ENCODE measurements at places on chromosomes 3 and 15. TPM values are rescaled to one million over a fixed set of nuclear protein-coding genes. Genes with fewer than 3 reads are reported as not detected.

STARD5 gene
- polyA plus RNA-seq, result 12.1 TPM

DNA sequence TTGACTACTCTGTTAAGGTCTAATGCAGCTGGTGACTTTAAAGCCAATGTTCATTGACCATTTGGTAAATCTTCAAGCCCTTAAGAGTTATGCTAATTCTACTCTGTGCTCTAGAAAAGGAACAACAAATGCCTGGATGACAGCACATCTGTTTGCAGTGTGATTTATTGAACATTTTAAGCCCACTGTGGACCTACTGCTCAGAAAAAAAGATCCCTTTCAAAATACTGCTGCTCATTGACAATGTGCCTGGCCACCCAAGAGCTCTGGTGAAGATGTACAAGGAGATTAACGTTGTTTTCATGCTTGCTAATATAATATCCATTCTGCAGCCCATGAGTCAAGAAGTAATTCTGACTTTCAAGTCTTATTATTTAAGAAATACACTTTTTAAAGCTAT lies 110.8 kb downstream of the TBC1D5 start:
- H3K27ac ChIP-seq, result no peak overlapping the region
- peaks cover 39% of the 10 kb centered on the region for H3K4me1 ChIP-seq
- H3K27me3 ChIP-seq, result no peaks in the 10 kb centered on the region
- H3K36me3 ChIP-seq, result no peaks in the 10 kb centered on the region

SPINT1 gene
- 0.24 TPM for polyA plus RNA-seq

DNA sequence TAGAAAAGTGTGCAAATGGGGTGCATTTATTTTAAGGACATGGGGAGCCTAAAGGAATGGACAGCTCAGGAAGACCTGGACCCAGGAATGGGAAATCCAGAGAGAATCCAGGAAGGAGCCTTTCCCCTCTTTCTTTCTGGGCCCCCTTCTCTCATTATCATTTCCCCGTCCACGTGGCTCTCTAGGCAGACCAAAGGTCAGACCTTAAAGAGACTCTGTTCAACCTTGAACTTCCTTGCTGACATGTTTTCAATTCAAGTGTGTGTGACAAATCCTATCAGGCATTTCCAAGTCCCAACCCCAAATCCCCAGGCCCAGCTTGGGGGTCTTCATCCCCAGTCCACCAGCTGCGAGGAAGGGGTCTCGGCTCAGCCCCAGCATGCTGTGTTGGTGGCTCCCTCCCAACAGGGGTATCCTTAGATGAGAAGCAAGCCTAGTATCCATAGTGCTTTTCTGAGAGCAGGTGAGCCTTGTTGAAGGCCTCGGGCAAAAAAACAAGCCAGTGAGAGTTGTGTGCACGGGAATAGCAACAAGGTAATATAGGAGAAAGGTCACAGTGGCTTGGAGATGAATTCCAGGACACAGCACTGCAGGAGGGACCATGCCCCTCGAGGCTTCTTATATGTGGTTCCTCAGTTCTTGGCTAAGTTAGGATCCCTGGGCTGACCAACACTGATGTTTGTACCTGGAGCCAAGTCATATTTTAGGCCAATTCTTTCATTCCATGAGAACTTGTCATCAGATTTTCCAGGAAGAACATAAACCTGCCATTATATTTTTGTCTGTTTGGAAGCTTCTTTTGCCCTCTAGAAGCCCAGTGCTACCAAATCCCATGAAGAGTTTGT lies 130.0 kb downstream of the ASB7 start:
- peaks cover 32% of the 10 kb centered on the region for H3K4me1 ChIP-seq
- no peaks in the 10 kb centered on the region for H3K36me3 ChIP-seq

ZNF197 gene
- polyA plus RNA-seq, result 7.4 TPM

EAF1 gene
- polyA plus RNA-seq, result 7.2 TPM

DUOX2 gene
- 0.03 TPM for polyA plus RNA-seq

ESYT3 gene
- polyA plus RNA-seq, result 0.38 TPM

MAP1A gene
- 31.5 TPM for polyA plus RNA-seq

PPP1R14D gene
- not detected for polyA plus RNA-seq

DNA sequence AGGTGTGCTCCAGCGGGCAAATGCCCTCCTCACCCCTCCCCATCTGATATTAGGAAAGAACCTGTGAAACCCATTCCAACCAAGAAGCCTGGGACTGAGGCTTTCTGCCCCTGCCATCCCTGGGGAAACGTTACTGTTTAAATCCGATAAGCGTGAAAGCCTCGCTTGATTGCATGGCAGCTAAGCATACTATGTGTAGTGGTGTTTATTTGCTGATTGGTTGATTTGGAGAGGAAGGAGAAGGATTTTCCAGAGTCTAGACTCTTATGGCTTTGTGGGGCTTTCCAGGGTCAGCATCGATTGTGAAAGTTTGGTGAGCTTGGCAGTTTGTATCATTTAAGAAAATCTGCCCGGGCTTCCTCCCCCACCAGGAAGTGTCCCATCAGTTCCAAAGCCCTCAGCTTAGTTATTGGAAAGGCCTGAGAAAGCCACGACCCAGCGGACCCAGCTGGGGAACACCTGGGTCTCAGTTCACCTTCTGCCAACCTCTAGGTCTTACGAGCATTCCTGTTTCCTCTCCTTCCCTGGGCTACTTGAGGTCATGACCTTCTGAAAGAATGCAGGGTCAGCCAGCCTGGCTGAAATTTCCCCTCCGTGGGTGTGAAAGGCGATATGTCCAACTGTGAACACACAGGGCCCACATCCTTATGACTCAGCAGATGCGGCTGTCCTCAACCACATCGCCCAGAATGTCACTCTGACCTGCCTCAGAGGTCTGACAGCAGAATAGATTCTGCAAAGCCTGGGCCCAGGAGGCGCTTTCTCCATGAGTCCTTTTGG lies 62.8 kb upstream of the HERC1 start:
- peak; percentile 77 for DNase-seq
- H3K27ac ChIP-seq, result no peak overlapping the region
- H3K4me1 ChIP-seq, result peaks cover 13% of the 10 kb centered on the region
- no peaks in the 10 kb centered on the region for H3K27me3 ChIP-seq

GRCh38 chr3:97721446-97721845 lies 43.1 kb upstream of the ARL6 start:
- no peaks in the 10 kb centered on the region for H3K36me3 ChIP-seq
- H3K4me1 ChIP-seq, result no peaks in the 10 kb centered on the region
- H3K27me3 ChIP-seq, result no peaks in the 10 kb centered on the region
- DNase-seq, result no peak
- no peak overlapping the region for H3K4me3 ChIP-seq

B3GALNT1 gene
- 7.2 TPM for polyA plus RNA-seq

DNA sequence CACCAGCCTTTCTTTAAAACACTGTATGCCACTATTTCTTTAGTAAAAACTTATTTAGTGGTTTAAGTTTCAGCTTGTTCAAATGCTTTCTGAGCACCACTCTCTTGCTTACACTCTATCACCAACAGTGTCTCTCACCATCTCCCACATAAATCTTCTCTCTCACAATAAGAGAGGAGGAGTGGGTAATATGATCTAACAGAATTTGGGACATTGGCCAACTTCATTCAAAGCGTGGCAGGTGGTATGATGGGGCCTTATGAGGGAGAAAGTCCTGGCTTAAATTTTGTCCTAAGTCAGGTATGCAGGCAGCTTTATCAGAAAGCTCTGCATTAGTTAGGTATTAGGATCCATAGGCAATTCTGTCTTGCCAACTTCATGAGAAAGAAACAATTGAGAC lies 1132.5 kb downstream of the TUSC7 start:
- no peak for DNase-seq
- no peak overlapping the region for H3K27ac ChIP-seq
- H3K36me3 ChIP-seq, result no peaks in the 10 kb centered on the region
- no peak overlapping the region for H3K4me3 ChIP-seq
- peaks cover 6% of the 10 kb centered on the region for H3K4me1 ChIP-seq
- no peaks in the 10 kb centered on the region for H3K27me3 ChIP-seq

LPP gene
- polyA plus RNA-seq, result 61.7 TPM

GRCh38 chr15:90677807-90678790 lies 39.0 kb upstream of the BLM start:
- no peak for DNase-seq
- no peaks in the 10 kb centered on the region for H3K36me3 ChIP-seq
- H3K27me3 ChIP-seq, result no peaks in the 10 kb centered on the region
- no peak overlapping the region for H3K4me3 ChIP-seq
- H3K4me1 ChIP-seq, result peaks cover 22% of the 10 kb centered on the region
- H3K27ac ChIP-seq, result no peak overlapping the region

DNA sequence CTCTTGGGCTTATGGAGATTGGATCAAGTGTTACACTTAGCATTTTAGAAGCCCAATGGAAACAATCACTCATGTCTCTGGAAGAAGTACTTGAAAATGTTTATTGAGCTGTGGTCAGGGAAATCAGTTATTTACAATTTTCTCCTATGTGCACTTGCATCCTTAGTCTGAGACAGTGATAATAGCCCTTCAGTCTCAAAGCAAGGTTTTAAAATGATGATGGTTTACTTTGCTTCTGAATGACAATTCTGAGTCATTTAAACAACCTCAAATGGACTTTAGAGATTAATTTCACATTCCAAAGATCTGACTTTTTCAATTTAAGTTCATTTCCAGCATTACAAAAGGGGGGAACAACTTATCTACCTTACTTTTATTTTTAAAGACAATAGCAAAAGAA lies 20.1 kb downstream of the TIPARP start:
- H3K4me3 ChIP-seq, result no peak overlapping the region
- DNase-seq, result peak; percentile 56
- H3K27me3 ChIP-seq, result no peaks in the 10 kb centered on the region
- H3K36me3 ChIP-seq, result peaks cover 67% of the 10 kb centered on the region
- peaks cover 82% of the 10 kb centered on the region for H3K4me1 ChIP-seq

RASGRP1 gene
- 0.96 TPM for polyA plus RNA-seq

- H3K4me3 ChIP-seq, result no peak overlapping the region
- peak overlapping the region; percentile 78 for H3K27ac ChIP-seq
- no peaks in the 10 kb centered on the region for H3K27me3 ChIP-seq
- peak; percentile 89 for DNase-seq
- H3K36me3 ChIP-seq, result no peaks in the 10 kb centered on the region
Observed at GRCh38 chr15:80615783-80616391, 79.2 kb upstream of the ABHD17C start.

RYR3 gene
- polyA plus RNA-seq, result 0.28 TPM
